Uterine smooth muscle cell (primary cell): ENCODE measurements at places on chromosomes 7 and 10. TPM values are rescaled to one million over a fixed set of nuclear protein-coding genes. Genes with fewer than 3 reads are reported as not detected.

Gene TMEM184A
- 0.11 TPM in 1 of 2 replicates, not detected in the other for total RNA-seq

Gene EMX2
- total RNA-seq: 2.2 and 3.6 TPM in 2 replicates

Gene GPR26
- total RNA-seq: not detected in 2 replicates

Gene TET1
- 2.0 and 2.5 TPM in 2 replicates for total RNA-seq

Gene CFAP69
- 4.4 and 6.2 TPM in 2 replicates for total RNA-seq

Gene MMD2
- total RNA-seq: not detected in 2 replicates

Gene SFXN3
- 64.5 and 67.0 TPM in 2 replicates for total RNA-seq

Gene ITGA8
- 1.1 and 4.5 TPM in 2 replicates for total RNA-seq

Gene LARP4B
- 26.7 and 28.6 TPM in 2 replicates for total RNA-seq

Gene CLRN3
- total RNA-seq: not detected in 2 replicates

Gene HSPA12A
- total RNA-seq: 18.6 and 21.0 TPM in 2 replicates

Gene GIGYF1
- total RNA-seq: 23.5 and 32.0 TPM in 2 replicates

Gene IRF5
- total RNA-seq: 0.11 and 0.37 TPM in 2 replicates

Gene ANXA8L1
- total RNA-seq: 0.22 TPM in 1 of 2 replicates, not detected in the other

Gene SNX10
- 4.9 and 6.1 TPM in 2 replicates for total RNA-seq

Gene EXOC4
- total RNA-seq: 97.5 and 100 TPM in 2 replicates

Gene IFIT1B
- total RNA-seq: not detected in 2 replicates

Gene ANKRD26
- total RNA-seq: 13.4 and 14.6 TPM in 2 replicates

Gene PRPS1L1
- total RNA-seq: not detected in 2 replicates

Gene FAM25A
- total RNA-seq: not detected in 2 replicates

Gene DDX21
- total RNA-seq: 74.0 and 107 TPM in 2 replicates

Gene ARMC3
- not detected in 2 replicates for total RNA-seq

Gene PRRT4
- total RNA-seq: under 0.01 and 0.12 TPM in 2 replicates

Gene GPNMB
- 145 and 280 TPM in 2 replicates for total RNA-seq

Gene SUFU
- total RNA-seq: 2.2 and 2.4 TPM in 2 replicates

Gene LRRC18
- not detected in 2 replicates for total RNA-seq

Gene PTPN20
- 0.77 and 1.2 TPM in 2 replicates for total RNA-seq

Gene ABCA13
- total RNA-seq: 0.62 and 1.1 TPM in 2 replicates

Gene TAS2R41
- total RNA-seq: not detected in 2 replicates

Gene VAX1
- not detected in 2 replicates for total RNA-seq

Gene CLDN3
- 0.12 and 0.44 TPM in 2 replicates for total RNA-seq

Gene SLC26A3
- not detected in 2 replicates for total RNA-seq

Gene CPVL
- 1.1 and 1.4 TPM in 2 replicates for total RNA-seq

Gene PDK4
- total RNA-seq: under 0.01 and 0.12 TPM in 2 replicates

Gene MAGI2
- 15.9 and 29.1 TPM in 2 replicates for total RNA-seq
